ENCODE measurements at places on chromosomes 16 and 17.

DNA sequence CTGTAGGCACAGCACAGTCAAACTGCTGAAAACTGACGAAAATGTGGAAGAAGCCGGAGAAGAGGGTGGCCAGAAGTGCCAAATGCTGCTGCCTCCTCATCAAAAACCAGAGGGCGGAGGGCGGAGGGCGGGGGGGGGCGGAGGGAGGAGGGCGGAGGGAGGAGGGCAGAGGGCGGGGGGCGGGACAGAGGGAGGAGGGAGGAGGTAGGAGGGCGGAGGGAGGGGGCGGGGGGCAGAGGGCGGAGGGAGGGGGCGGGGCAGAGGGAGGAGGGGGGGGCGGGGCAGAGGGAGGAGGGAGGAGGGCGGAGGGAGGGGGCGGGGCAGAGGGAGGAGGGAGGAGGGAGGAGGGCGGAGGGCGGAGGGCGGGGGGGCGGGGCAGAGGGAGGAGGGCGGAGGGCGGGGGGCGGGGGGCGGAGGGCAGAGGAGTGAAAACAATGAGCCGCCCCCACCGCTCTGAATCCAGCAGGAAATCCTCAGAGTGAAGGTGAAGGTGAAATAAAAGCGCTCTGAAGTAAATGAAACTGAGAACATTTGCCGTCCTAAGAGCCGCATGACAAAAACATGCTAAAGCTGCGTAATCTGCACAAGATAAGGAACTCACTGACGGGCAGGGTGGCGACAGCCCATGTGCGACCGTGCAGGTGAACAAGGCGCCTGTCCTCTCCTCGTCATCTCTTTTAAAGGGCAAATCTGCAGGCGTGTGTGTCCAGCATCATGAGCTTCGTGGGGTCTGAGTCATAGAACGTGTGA, 22.6 kb upstream of the CBFA2T3 start:
- no peak for DNase-seq

GRCh38 chr17:32755045-32755805, 121.7 kb downstream of the MYO1D start:
- peak; percentile 74 for DNase-seq

DNA sequence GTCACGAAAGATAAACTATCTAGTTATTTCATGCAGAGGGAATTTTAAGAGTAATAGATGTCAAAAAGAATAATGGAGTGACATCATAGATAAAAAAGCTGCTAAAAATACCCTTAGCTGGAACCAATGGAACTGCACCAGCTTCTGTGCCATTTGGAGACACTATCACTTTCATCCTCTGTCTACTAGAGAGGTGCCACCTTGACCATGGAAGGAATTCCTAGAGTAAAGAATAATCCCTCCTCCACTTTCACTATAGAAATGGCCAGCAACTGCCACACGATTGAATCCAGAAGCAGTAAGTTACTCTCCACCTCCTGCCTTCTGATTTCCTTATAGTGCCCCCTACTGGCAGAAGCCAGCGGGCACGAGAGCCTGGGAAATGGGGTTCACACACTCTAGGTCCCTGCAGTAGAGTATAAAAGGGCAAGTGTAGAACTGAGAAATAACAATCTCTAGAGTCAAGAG, 2.8 kb upstream of the ALDH3A2 start:
- no peak for DNase-seq

DNA sequence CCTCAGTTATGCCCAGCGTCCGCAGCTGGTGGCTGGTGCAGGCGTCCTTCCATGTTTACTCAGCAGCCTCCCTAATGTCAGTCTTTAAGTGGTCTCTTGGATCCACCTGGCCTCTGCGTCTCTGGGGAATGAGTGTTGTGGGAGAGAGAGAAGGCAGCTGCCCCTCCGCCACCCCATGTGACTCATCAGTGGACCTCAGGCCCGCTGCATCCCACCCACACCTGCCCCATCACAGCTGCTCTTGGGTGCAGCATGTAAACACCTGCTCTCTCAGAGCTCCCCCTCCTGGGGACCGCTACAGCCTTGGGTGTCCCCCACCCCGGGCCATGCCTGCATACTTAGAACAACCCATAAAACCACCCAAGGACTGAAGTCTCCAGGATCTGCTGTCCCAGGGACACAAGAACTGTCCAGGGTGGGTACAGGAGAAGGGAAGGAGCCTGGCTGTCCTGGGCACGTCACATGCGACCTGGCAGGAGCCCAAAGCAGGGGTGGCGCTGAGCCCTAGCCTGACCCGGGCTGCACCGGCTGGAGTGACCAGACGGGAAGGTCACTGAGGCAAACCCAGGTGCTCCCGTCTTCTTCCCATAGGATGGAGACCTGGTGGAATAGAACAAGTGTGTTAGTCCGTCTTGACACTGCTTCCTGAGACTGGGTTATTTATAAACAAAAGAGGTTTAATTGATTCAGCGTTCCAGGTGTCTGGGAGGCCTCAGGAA, 4.2 kb downstream of the C16orf90 start:
- DNase-seq = no peak

Measured in NCI-H2227 treated with DMSO at 0.1 percent for 48 hours (cell line).